Trophoblast cell (in vitro differentiated cells and primary cell): ENCODE measurements at places on chromosomes 2 and 18.

DNA sequence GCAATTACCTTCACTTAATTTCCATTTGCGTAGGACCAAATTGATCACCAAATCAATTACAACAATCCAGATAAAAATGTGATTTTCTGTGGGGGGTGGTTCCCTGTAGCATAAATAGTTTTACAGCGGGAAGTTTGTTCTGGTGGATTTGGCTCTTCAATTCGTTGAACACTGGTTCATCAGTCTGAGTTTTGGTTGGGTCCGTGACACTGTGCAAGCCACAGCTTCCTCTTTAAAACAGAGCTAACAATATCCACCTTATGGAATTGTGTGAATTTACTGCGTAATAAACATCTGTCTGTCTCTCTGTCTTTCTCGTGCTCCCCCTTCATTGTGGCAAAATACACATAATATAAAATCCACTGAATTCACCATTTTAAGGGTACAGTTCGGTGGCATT lies 310.8 kb downstream of the TGIF1 start:
- no peak for DNase-seq

DNA sequence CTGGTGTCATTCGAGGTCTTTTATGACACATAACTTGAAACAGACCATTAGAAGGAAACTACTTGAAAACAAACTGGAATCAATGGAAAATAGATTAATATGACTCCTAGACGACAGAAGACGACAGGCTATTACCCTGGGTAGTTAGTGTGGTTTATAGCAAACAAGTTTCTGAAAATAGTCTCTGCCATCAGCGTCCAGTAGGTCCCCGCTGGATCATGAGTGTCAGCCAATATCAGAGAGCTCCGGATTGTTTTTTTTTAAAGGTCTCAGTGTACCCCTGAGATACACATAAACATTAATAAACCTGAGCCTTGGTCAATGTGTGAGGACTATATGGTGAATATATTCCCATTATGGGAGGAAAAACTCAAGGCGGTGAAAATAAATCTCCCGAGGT lies 115.0 kb upstream of the THUMPD2 start:
- no peak for DNase-seq

DNA sequence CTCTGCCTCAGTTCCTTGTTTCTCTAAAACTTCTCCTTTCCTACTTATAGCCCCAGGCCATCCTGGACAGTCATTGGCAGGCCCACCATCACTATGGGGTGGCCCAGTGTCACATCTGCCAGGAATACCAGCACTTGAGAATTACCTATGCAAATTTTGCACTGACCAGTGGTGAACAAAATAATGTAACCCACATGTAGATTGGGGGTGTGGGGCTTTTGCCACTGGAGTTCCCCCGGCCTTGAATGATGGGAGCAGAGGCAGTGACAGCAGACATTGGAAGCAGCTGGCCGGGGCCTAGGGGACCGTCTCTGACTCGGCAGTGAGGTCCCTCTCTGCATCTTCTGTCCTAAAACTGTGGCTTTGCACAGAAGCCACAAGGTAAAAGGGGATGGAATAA lies 24.9 kb upstream of the DNMT3A start:
- DNase-seq: no peak

DNA sequence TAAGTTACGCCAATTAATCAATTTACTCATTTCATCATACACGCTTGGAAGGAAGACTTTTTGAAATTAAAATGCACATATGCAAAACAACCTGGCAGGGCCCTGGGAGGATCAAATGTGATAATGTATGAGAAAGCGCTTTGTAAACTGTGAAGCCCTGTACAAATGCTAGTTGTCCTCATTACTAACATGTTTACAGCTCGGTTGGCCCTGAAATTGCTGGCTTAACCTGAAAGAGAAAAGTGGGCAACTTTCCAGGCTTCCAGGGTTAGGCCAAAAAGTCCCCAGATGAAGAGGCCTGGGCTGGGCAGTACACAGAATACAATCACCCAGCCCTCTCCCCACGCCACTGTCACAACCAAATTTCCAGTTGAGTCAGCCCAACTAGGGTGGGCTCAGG lies 60.2 kb downstream of the DNMT3A start:
- no peak for DNase-seq

DNA sequence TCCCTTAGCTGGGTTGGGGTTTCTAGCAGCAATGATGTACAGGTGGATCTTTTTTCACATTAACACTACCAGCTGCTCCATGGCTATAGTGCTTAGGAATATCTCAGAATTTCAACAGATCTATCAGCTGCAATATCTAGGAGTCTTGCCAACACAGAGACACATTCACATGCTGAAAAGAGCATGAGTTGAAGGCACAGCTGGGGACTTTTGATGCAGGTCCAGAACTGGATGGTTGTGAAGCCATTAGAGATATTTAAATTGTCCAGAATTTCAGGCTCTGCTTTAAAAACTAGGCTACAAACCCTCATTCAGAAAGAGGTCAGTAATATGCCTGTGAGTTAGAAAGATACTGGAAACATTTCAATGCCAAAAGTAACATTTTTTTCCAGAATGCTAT lies 122.2 kb upstream of the CCDC195 start:
- DNase-seq: no peak

DNA sequence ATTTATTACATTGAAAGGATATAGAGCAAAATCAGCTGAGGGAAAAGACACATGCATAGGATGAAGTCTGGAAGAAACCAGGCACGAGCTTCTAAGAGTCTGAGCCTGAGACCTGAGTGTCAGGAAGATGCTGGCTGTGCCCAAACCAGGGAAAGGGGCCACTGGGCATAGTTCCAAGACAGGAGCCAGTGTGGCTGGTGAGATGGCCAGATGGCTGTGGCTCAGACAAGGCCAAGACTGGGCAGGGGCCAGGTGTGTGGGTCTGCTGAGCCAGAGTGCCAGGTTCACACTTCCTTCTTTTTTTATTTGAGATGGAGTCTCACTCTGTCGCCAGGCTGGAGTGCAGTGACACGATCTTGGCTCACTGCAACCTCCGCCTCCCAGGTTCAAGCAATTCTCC lies 95.5 kb upstream of the ATG16L1 start:
- DNase-seq: no peak

DNA sequence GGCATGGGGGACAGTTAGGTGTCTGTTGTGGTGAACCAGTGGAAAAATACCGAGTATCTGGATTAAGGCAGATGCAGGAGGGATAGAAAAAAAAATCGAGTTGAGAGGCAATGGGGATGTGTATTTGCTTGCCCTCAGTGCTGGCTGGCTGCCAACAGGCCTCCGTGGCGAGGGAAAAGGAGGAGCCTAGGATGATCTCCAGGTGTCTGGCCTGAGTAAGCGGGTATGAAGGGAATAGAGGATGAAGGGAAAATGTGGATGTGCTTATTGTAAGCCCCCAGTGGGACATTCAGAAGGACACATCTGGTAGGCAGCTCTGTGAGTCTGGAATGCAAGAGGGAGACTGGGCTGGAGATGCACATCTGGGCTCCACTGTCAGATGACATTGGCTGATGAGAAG lies 22.8 kb downstream of the KCNS3 start:
- DNase-seq: no peak

DNA sequence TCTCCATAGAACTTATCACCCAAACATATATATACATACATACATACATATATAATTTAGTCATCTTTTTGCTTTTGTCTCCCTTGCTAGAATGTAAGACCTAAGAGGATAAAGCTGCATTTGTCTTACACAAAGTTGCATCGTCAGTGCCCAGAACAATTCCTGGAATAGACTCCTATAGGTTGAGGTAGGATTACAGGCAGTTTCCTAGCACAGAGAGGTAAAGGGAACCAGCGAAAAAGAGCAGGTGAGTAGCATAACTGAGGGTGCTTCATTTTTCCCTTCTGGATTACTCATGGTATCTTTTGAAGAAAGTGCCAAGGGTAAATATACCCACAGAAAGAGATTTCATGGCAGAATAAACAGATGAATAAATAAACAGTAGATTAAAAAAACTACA lies 68.1 kb upstream of the AMMECR1L start:
- no peak for DNase-seq

DNA sequence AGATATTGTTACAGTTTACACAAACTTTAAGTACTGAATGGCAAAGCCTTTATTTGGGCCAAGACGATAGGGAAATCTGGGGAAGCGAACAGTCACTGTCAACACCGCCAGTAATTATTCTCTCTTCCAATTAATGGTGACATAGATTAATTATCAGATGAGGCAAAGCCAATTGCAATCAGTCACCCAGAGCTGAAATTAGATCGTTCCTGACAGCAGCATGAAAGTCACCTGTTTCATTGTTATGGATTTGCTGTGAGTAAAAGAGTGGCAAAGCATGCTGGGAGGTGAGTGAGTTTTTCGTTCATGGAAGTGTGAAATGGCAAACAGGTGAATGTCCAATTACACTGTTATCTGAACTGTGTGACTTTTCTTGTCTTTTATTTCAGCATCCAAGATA lies 164.8 kb upstream of the KLHL14 start:
- no peak for DNase-seq

GRCh38 chr18:38459131-38459994 lies 893.8 kb upstream of the CELF4 start:
- no peak for DNase-seq

- no peak for DNase-seq
These were observed 17.6 kb downstream of the HIBCH start for GRCh38 chr2:190302052-190302451.

DNA sequence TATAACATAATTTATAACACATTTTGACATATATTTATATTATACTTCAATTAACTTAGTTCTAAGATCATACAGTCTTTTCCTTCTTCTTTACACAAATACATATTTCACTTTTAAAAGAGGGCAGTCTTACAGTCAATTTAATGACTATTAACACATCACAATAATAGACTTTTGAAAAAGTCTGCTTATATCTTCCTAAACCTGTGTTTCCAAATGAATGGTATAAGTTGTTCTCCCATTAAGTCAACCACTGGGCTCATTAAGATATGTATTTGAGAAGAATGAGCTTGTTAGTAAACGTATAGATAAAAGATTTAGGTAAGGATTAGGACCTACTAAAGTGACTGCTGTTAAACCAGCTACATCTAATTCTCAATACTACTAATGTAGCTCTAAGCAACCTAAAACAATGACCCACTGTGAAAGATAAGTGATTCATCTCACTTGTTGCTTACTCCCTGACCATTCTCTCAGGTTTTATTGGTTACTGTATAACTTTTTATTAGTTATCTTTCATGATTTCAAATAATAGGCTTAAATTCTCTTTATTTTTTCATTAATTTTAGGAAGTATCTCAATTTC lies 27.0 kb downstream of the SLC40A1 start:
- no peak for DNase-seq

- no peak for DNase-seq
These were observed 43.4 kb downstream of the MYL12B start for GRCh38 chr18:3305354-3305762.

GRCh38 chr2:196337208-196337953 lies 166.0 kb upstream of the STK17B start:
- DNase-seq: peak; percentile 68

GRCh38 chr2:200860092-200860795 lies 4.2 kb downstream of the CLK1 start:
- DNase-seq: no peak

- no peak for DNase-seq
These were observed 579 bp upstream of the EMX1 start for GRCh38 chr2:72916743-72917137.

DNA sequence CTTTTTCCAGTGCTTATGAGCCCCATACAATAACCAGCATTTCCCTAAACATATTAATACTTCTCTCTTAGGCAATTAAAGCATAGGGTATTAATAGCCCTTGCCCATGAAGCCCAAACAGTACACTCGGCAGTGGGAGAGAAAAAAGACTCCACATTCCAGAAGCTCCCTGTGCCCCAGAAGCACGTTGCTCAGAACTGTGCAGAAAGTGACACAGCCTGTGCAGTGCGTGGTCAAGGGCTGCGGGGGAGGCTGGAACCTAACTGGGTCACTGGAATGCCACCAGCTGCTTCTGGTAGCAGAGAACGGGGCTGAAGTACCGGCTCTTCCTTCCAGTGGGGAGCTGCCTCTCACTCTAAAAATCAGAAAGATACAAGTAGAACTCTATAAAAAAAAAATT lies 32.7 kb downstream of the EIPR1 start:
- DNase-seq: no peak

GRCh38 chr2:23423873-23424680 lies 39.1 kb downstream of the KLHL29 start:
- no peak for DNase-seq

- DNase-seq: no peak
These were observed 32.8 kb downstream of the UXS1 start for GRCh38 chr2:106161341-106161740.

- peak; percentile 46 for DNase-seq
These were observed 165.0 kb downstream of the ANKRD44 start for GRCh38 chr2:197145471-197146056.

DNA sequence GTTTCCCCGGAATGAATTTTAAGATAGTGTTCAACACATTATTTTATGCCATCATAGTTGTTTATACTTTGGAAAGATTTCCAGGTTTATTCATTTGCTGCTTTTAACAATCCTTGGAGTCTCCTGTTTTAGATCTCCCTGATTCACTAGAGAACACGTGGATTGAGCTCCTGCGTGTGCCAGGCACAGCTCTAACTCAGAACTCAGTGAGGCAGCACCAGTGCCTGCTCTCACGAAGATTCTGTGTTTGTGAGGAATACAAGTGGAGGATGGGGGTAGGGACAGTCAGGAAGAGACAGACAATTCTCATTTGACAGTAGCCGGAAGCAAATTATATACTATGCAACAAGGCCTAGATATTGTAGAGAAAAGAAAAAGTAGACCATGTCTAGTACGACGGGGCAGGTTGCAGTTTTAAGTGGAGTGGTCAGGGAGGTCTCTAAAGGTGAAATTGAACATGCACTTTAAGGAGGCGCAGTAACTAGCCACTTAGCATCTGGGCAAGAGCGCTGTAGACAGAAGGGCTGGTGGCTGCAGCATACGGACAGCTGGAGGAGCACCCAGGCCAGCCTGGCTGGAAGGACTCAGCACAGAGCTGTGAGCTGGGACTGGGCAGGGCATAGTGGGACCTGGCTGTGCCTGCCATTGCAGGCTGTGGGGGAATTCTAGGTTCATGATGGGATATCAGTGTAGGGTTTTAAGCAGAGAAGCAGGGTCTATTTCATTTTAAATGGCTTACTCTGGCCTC lies 24.3 kb downstream of the RNF144A start:
- no peak for DNase-seq

GRCh38 chr2:60294901-60295635 lies 258.4 kb downstream of the BCL11A start:
- DNase-seq: no peak

GRCh38 chr18:41128126-41128525 lies 826.9 kb upstream of the PIK3C3 start:
- DNase-seq: no peak

DNA sequence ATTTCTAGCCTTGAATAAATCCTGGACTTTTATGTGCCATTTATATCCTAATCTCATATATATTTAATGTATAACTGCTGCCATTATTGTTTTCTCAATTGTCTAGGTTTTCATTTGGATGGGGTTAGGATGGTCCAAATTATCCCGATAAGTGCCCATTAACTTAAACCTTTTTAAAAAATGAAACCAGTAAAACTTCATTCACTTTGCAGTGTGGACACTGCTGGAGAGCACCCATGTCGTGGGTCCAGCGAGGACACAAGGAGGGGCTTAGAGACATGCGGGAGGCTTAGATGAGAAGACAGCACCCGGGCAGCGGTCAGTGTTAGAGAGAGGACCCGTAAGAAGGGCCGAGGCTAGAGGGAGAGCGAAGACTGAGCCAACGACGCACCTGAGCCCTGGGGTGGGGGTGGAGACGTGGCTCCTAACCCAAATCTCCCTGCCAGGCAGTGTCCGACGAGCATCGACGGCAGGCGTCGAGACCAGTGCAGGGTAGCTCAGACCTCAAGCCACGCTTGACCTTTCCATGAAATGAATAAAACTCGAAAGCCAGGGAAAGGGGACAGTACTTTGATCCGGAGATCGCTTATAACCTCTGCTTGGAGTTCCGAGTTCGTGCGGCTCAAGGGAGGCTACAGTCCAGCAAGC lies 9.0 kb upstream of the EN1 start:
- DNase-seq: no peak
